ENCODE measurements at places on chromosomes 16 and 17.
A peak's percentile ranks its signal among the peaks of the same experiment; 100 is the strongest.

- peak; percentile 91 for DNase-seq
Measured at GRCh38 chr17:15651583-15652110, 32.1 kb upstream of the FBXW10B start.

DNA sequence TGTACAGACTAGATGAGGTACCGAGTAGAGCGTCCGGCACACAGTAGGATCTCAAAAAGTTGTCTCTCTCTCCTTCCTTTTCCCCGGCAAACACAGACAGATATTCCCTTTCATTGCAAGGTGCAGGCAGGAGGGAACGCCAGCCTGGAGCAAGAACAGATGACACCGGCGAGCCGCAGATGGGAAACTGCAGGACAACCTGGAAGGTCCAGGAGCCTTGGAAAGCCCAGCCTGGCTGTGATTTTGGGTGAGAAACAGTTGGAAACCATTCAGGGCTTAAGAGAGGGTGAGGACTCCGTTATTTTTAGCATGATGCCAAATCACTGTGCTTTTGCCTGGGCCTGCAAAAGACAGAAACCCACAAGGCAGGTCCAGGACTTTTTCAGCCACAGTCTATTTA, 7.3 kb downstream of the CDH11 start:
- DNase-seq: no peak

DNA sequence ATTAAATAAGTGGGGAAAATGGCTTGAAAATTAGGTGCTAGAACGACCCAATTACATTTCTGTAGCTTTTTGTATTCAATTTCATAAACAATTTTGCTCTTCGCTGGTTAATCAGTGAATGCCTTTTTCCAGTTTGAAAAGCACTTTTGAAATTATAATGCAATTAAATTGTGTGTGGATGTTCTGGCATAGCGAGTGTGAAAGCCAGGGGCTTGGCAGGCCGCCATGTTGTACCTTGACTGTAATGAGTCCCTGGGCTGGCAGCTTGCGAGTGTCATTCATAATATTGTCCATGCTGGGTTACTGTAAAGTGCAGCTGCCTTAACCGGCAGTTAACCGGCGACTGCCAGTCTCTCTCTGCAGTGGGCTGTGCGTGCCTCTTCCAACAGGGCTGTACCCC, 177.8 kb downstream of the CCDC182 start:
- DNase-seq: no peak

DNA sequence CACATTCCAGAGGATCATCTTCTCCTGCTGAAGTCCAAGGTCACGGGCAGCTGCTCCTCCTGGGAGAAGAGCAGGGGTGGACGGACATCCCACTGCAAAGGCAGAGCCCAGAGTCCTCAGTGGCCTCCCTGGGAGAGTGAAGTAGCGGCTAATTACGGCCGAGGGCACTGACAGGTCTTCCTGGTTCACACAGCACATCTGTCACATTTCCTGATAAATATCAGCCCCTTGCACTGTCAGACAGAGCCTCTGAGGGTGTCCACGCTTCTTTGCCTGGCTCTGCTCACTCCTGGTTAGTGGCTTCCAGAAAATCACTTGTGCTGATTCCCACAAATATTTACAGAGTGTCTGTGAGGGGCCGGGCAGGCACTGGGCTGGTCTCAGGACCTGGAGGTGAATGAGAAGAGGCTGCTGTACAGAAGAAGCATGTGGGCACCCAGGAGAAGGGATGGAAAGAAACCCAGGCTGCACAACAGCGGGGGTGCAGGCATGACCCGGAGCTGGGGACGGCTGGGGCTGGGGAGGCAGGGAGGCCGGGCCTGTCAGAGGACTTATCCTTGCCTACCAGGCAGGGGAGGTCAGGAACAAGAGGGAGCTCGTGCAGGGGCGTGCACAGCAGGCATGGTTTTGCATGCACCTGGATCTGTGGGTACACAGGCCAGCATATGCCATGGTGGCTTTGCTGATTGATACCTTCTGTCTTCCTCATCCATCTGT, 258.2 kb upstream of the TNRC6C start:
- no peak for DNase-seq

GRCh38 chr17:78174346-78174869, 6.0 kb downstream of the SYNGR2 start:
- DNase-seq: peak; percentile 66

GRCh38 chr16:57303910-57304168, 19.4 kb upstream of the PLLP start:
- no peak for DNase-seq

DNA sequence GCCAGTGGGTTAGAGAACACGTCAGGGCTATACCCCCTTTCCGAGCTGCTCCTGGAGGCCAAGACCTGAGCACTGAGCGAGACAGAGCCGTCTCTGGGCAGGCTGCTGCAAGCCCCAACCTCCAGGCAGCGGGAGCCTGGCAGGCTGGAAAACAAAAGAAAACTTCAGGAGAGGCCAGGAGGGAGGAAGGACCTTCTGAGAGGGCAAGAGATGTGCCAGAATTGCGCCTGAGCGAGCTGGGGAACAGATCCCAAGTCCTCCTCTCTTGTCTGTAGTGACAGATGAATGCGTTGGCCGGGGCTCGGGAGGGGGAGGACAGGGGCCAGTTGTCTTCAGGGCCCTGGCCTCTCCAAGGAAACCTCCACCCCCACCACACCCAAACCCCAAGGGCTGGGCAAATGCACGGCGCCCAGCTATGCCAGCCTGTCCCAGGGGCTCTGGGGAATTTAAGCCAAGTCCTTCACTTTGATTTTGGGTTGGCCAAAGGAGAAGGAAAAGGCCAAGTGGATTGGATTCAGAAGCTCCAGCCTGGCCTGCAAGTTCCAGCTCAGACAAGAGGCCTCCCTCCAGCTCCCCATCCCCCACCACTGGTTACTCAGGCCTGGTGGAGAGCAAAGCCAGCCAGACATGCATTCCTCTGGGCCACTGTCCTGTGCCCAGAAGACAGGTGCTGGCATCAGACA, 18.1 kb downstream of the SDK2 start:
- DNase-seq: no peak

- DNase-seq: no peak
Measured at GRCh38 chr17:77875881-77876509, 82.5 kb upstream of the TNRC6C start.

- DNase-seq: no peak
Measured at GRCh38 chr17:48729335-48730239, 1.0 kb upstream of the HOXB13 start.

- DNase-seq: no peak
Measured at GRCh38 chr16:10868596-10869469, 8.2 kb upstream of the CIITA start.

DNA sequence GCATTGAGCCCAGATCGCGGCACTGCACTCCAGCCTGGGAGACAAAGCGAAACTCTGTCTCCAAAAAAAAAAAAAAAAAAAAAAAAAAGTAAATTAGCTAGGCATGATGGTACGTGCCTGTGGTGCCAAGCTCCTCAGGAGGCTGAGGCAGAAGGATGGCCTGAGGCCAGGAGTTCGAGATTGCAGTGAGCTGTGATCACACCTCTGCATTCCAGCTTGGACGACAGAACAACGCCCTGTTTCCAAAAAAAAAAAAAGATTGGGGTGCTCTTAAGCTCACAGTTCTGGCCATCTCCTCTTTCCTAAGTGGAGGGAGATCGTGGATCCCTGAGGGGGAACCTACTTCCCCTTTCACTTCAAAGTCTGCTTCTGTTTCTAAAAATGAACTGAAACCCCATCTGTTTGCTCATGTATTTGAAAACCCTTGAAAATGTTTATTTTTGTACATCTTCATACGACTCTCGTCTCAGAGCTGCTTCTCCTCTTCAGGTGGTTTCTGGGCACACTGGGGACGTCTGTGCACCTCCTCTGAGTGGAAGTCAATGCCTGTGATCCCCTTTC, 138.8 kb downstream of the PRKCA start:
- no peak for DNase-seq

DNA sequence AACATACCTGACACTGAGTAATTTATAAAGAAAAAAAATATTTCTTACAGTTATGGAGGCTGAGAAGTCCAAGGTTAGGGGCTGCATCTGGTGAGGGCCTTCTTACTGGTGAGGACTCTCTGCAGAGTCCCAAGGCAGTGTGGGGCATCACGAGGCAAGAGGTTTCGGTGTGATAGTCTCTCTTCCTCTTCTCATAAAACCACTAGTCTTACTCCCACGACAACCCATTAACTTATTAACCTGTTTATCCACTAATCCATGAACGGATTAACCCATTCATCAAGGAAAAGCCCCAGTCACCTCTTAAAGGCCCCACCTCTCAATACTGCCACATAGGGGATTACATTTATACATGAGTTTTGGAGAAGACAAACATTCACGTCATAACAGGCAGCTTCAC, 20.1 kb downstream of the CIITA start:
- no peak for DNase-seq

DNA sequence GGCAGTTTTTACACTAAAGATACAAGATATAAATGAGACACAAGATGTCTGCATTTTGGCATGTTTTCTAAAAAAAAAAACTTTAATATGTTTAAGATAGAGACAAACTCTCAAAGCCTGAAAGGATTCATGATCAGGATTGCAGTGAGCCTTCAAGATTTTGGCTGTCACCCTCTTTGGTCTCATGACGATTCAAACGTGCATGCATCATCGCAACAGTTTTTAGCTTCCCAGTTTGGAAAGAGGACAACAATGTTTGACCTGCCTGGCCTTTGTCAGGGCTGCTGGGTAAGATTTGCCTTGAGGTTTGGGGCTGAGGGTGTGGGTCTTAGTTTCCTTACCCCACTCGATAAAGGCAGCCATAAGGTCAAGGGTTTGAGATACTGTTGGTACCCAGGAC, 134.1 kb downstream of the RGS9 start:
- no peak for DNase-seq

GRCh38 chr16:73215678-73216377, 167.9 kb upstream of the ZFHX3 start:
- no peak for DNase-seq

GRCh38 chr16:3548859-3549258, 28.3 kb downstream of the NLRC3 start:
- DNase-seq: no peak

- no peak for DNase-seq
Measured at GRCh38 chr16:65024767-65025178, 97.1 kb downstream of the CDH11 start.

DNA sequence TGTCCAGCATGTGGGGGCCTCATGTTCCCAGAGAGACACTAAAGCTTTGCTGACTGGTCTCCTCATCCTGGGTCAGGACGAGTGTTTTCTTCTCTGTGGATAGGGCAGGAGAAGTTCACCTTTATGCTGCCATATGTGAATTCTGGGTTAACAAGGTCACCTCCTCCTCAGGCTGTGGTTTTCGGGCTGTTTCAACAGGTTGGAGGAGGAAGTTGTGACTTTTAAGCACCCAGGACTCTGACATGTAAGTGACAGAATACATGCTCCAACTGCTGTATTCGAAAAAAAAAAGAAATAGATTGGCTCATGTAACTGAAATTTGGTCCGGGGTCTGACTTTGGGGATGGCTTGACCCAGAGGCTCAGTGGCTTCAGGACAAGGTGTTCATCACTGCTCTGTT, 54.2 kb downstream of the SNX20 start:
- no peak for DNase-seq

- no peak for DNase-seq
Measured at GRCh38 chr16:86382067-86382773, 128.1 kb upstream of the FOXF1 start.

DNA sequence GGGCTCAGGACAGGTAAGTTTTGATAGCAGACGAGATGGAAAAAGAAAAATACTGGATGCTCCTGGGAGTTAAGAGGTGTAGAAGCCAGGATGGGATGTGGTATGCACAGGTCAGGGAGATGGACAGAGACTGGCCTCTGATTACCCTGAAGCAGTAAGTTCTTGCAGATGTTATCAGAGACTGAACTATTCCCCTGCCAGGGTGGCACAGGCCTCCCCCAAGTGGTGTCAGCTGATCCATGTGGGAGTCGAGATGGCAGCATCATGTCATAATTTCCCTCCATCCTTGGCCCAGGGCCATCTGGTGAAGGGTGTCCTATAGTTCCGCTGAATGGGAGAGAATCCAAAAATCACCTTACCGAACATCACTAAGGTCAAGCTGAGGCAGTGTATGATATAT, 14.1 kb upstream of the NKD1 start:
- no peak for DNase-seq

DNA sequence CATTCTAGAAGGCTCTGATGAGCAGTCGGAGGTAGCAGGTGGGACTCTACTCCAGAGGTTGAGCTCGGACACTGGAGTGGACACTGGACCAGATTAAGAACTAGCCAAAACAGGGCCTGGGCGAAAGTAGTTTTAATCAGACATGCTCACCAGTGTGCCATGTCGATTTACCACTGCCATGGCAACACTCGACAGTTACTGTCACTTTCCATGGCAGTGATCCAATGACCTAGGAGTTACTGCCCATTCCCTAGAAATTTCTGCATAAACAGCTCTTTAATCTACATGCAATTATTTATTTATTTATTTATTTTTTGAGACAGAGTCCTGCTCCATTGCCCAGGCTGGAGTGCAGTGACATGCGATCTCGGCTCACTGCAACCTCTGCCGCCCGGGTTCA, 7.2 kb upstream of the METTL9 start:
- no peak for DNase-seq

- no peak for DNase-seq
Measured at GRCh38 chr16:26454102-26454501, 612.6 kb upstream of the C16orf82 start.

- peak; percentile 88 for DNase-seq
Measured at GRCh38 chr17:64506201-64506575, at the start of gene DDX5. DDX5 (minus strand) TSS chr17:64506289; CDS start chr17:64506119, 170 bp downstream.

DNA sequence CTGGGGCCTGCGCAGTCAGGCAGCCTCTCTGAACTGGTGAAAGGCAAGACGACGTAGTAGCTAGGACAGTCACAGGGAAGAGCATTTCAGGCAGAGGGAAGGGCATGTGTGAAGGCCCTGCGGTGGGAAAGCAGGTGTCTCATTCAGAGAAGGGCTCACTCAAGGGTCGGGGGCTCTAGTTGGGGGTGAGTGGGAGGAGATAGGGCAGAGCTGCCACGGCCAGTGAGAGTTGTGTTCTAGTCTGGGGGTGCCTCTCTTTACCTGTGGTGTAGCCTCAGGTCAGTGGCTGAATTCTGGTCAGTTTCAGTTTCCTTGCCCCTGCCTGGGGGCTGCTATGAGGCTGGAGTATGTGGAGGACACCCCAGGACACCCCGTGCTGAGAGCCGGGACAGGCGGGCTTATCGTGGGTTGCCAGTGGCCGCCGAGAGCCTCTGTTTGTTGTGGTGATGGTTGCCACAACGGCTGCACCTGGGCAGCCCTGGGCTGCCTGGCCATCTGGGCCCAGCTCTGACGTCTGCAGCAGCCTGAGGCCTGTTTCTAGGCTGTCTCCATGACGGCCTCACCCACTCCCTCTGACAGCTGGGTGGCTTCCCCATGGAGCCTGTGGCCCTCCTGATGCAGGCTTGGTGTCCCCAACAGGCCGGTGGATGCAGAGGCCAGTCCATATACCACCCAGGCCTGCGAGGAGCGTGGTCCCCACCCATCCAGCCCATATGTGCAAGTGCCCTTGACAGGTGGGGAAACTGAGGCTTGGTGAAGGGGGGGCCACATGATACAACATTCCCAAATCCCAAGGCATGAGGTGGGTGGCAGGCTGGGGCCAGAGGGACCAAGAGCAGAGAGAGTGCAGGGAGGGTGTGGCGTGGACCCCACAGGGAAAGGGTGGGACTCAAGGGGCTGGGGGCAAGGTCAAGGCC, 10.8 kb downstream of the MAP2K3 start:
- no peak for DNase-seq

- DNase-seq: no peak
Measured at GRCh38 chr16:82949016-82949415, 322.2 kb downstream of the CDH13 start.
